ENCODE measurements at places on chromosomes 7 and 10.

- no peak for DNase-seq
These were observed 214.2 kb upstream of the BMPER start for GRCh38 chr7:33691180-33691579.

GRCh38 chr7:37118004-37118403, 330.7 kb downstream of the ELMO1 start:
- no peak for DNase-seq

DNA sequence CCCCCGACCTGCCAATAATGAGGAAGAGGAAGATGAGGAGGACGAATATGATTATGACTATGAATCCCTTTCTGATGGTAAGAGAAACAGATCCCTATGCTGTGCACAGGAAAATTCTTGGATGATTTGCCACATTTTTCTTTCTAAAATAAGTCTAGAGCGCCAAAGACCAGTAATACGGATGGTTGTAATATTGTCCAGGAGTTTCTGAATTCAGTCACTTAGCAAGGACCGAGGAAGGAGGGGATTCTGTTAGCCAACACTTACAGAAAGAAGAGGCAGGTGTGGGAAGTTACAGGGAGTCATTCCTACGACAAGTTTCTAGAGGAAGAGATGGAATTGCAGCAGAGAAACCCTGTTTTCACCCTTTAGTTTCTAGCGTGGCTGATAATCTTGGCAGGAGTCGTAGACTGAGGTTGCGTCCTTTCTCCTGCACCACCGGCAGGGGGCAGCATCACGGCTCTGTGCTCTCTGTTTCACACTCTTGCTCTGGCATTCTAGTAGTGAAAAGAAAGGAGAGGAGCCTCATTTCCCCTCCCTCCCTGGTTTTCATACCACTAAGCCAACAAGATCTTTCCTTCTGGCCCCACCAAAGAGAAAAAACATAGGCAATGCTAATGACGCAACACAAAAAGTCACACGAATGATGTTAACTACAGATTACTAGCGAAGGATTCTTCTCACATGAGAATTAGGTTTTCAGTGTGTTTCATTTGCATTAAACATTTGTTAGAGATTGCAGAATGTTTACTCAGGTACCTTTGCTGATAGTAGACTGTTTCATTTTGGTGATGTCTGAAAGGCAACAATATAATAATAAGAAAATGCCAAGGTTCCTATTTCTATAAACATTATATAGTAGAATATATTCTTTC, 82.7 kb downstream of the NOC3L start:
- DNase-seq = no peak

DNA sequence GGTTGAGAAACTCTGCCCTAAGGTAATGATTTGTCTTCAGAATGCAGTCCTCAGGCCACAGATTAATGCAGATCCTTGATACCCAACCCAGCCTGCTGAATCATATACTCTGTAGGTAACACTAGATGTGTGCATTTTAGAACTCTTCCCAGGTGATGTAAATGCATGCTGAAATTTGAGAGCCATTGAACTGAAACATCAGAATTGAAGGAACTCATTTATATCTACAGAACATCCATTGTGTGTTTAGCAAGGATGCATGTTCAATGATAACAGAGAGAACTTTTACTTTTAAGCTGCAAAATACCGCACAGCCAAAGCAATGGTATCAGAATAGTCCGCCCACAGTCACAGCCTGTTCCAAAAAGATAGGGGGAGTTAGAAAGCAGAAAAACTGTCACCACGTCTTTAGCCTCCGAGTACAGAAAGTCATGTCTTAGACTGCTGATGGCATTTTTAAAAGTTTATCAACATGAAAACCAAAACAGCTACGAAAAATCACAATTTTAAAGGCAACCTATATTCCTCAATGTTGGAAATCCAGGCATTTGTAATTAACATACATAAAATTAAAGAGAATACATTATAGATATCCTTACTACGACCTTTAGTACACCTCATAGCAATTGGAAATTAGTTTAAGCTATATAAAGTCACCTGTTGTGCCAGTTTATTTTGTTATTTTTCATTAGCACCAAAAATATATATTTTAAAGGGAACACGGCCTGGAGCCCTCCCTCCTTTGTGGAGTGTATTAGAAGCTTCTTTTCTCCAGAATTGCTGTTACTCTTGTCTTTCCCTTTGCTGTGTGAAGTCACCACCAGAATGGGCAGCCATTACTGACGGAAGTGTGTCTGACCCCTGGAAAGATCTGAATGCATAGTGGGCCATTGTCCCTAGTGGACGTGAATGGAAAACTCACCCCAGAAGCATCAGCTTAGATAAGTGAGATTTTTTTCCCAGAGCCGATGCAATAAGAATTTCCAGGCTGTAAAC, 65.8 kb upstream of the PRKAR2B start:
- DNase-seq = no peak

DNA sequence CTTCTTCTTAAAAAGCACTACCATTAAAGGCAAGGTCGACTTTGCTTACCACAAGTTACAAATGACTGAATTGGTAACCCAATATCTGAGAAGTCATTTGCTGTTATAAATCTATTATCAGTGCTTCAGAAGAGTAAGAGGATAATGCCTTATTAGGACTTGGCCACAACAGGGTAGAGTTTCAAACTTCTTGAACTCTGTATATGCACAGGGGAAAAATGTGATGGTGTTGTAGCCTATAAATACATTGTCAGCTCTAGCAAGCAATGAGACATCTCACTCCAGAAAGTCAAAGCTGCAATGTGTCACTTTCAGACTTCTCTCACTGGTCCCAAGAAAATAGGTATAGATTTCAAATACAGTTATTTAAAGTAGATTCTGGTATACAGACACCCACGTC, 9.3 kb downstream of the TFEC start:
- no peak for DNase-seq

Measured in NCI-H1417 (cell line).